ENCODE measurements at places on chromosomes 6 and 20. TPM values are rescaled to one million over a fixed set of nuclear protein-coding genes. Genes with fewer than 3 reads are reported as not detected.

Gene SDC4
- total RNA-seq, result 180 TPM

Gene WFDC12
- not detected for total RNA-seq

Gene CCN5
- 29.9 TPM for total RNA-seq

Gene THEMIS
- total RNA-seq, result not detected

Gene TMC2
- total RNA-seq, result not detected

Gene BEND3
- total RNA-seq, result 4.3 TPM

Gene E2F1
- total RNA-seq, result 28.9 TPM

Gene DEFB124
- not detected for total RNA-seq

Gene BACH2
- total RNA-seq, result 0.30 TPM

Gene CRIP3
- 0.83 TPM for total RNA-seq

Gene SPATS1
- not detected for total RNA-seq

Gene TGM3
- not detected for total RNA-seq

Gene OOEP
- total RNA-seq, result not detected

Gene DYNLT1
- total RNA-seq, result 104 TPM
